Fibroblast of the conjunctiva (primary cell): ENCODE measurements at places on chromosomes 11 and 22.

DNA sequence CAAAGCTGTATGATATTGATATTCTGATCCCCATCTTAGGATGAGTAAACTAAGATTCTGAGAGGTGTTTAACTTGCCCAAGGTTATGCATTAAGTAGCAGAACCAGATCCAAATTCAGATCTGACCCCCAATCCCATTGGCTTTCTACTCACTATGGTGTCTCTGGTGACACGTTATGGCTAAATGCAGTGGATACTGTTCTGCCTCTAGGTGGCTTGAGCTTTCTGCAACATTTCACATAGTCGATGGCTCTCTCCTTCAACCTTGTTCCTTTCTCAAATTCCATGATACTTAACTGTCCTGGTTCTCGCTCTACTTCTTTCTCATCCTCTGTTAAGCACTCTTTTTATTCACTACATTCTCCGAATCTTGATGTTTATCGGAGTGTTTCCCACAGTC lies 9.4 kb downstream of the C11orf97 start:
- DNase-seq, result no peak

- DNase-seq, result no peak
Observed at GRCh38 chr11:97860237-97860636, 1160.5 kb upstream of the CNTN5 start.

DNA sequence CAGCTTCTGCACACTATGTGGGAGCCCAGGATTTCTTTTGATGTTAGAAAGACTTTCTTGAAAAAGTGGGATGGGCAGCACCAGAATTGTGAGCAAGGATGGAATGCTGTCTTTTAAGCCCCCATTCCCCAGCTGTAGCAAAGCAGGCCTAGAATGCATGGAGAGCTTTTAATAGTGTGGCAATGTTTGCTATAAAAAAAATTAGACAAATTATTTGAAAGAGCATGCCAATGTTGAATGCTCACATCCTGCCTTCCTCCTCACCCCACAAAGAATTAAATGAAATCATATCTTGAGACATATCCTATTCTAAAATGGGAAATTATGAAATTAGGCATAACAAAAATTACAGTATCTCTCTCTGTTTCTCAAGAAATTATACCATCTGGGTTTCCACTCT lies 154.7 kb downstream of the C11orf91 start:
- no peak for DNase-seq

- no peak for DNase-seq
Observed at GRCh38 chr22:21651521-21652009, 9.5 kb downstream of the SDF2L1 start.

- no peak for DNase-seq
Observed at GRCh38 chr11:111700162-111700561, 66.0 kb downstream of the PPP2R1B start.

DNA sequence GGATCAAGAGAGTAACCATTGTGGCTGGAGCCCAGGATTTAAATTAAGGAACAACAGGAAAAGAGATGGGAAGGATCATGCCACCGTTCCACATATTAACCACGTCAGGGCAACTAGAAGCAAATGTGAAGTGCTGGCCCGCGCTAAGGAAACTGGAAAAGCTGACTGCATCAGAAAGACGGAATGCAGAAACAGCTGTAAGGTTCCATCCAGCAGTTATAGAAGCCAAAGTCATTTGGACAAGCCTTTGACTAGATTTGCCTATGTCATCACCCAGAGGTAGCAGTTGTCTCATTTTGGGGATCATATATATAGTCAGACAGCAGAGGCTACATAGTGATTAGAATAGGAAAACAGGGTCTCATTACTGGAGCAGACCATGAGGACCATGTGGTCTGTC lies 43.0 kb upstream of the CRTAM start:
- DNase-seq, result no peak

- DNase-seq, result no peak
Observed at GRCh38 chr22:30386608-30386959, 627 bp downstream of the RNF215 start.

DNA sequence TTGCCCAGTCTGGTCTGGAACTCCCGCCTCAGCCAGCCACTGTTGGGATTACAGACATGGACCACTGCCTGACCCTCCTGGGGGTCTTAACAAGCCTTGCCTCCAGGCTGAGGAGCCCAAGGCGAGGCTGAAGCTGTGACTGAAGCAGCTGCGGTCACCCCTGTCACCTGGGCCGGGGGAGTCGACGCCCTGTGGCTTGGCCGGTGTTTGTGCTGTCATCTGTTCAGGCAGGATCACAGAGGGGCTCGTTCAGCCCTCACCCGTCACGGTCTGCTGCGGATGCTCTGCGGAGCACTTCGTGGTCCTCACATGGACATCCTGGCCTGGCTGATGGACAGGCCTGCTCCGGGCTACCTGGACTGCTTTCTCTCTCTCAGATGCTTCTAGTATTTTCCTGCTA lies 23.8 kb downstream of the TRMU start:
- no peak for DNase-seq

DNA sequence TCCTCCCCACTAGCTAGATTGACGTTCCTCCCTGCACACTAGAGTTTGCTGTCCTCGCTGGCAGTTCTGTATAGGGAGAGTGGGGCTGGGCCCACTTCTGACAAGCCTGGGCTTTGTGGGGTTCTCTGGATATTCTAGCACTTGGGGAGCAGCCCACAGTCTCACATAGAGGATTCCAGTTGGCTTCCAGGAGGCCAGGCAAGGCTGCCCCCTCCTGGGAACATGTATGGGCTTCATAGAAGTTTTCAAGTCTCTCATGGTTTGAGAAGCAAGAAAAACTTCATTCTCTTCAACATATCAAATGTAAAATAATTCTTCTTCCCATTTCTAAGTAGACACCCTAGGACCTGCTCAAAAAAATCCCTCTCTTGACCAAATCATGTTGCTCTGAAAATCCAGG lies 87.5 kb downstream of the NAV2 start:
- DNase-seq, result no peak

- no peak for DNase-seq
Observed at GRCh38 chr22:17845790-17846189, 71.5 kb upstream of the BID start.

DNA sequence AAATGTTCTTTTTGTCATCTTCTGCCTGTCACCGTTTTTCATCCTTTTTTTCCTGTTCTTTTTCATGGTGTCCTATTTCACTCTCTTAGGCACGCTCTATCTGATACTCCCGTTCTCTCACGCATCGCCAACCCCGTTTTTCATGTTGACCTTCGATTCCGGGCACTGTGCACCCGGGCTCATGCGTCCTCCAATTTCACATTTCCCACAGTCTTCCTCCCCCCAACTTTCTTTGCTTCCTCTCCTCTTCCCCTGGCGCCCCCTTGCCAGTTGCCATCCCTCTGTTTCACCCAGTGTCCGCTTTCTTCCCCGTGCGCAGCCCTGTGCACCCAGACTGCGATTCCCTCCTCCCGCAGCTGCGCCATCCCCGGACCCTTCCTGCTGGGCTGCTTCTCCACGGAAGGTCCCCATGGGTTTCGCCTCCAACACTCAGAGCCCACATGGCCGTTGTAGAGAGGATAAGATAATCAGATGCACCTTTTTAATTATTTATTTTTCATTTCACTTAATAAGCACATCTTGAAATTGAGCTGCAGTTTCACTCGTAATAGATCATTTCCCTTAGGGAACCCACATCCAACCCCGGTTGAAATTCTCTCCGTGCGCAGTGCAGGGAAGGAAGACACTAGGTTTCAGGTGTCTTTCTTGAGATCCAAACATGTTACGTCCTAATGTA lies 791.1 kb downstream of the NTM start:
- no peak for DNase-seq

GRCh38 chr22:44193535-44193891 lies 12.8 kb downstream of the PARVG start:
- no peak for DNase-seq

- no peak for DNase-seq
Observed at GRCh38 chr11:11569936-11570491, 51.8 kb downstream of the GALNT18 start.

- no peak for DNase-seq
Observed at GRCh38 chr11:1197431-1197885, 25.4 kb upstream of the MUC5B start.

DNA sequence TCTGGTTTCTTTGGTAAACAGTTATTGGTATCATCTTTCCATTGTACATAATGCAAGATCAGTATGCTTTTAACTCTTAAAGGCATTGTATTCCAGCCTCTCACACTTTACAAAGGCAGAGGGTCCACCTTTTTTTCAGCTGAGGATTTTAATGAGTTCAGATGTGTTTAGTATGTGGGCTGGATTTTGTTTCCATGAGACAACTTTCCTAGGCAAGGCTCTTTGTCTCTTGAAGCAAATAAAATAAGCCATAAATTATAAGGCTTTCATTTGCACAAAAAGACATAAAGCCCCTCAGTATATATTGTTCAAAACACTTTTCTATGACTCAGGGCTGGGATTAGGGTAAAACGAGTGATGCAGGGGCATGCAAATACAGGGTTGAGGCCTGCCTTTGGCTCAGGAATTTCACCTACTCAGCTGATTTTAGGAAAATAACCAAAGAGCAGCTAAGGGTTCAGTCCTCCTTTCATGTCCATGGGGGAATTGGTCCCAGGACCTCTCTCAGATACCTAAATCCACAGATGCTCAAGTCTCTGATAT lies 7.6 kb downstream of the MMP20 start:
- no peak for DNase-seq

- DNase-seq, result no peak
Observed at GRCh38 chr22:41563051-41563711, 2.4 kb downstream of the CSDC2 start.

DNA sequence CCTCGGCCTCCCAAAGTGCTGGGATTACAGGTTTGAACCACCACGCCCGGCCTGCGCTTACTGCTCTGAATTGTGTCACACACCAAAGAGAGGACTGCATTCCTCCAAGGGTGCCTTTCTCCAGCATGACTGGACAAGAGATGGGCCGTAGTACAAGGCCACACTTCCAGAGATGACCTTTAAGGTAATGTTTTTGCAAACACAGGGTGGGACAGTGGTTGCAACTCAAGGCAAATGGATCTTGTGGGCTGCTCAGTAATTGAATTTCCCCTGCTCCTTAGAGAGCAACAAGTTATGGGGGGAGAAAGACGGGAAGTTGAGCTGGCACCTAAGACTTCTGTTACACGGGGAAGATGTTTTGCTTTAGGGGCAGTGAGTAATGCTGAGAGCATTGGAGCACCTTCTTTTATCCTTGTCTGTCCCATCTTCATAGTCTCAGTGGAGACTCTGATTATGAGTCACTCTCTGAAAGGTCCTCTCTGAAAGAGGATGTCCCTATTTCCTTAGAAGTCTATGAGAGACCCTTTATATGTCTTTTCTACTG lies 66.3 kb downstream of the C11orf91 start:
- DNase-seq, result no peak

GRCh38 chr11:128648711-128649110 lies 45.2 kb upstream of the FLI1 start:
- no peak for DNase-seq
